Right atrium auricular region (tissue), 2 donors: ENCODE measurements at places on chromosomes 5 and 9. TPM values are rescaled to one million over a fixed set of nuclear protein-coding genes. Genes with fewer than 3 reads are reported as not detected.

The SLC36A3 gene
- not detected for total RNA-seq

The ROR2 gene
- 21.8 TPM for total RNA-seq

The IFNB1 gene
- not detected for total RNA-seq

The KIF4B gene
- total RNA-seq = not detected

GRCh38 chr5:156109317-156110023, 217.5 kb upstream of the SGCD start:
- H3K4me1 ChIP-seq = no peaks in the 10 kb centered on the region
- H3K27ac ChIP-seq = no peak overlapping the region
- H3K36me3 ChIP-seq = no peaks in the 10 kb centered on the region
- no peak overlapping the region for H3K4me3 ChIP-seq
- no peaks in the 10 kb centered on the region for H3K27me3 ChIP-seq

DNA sequence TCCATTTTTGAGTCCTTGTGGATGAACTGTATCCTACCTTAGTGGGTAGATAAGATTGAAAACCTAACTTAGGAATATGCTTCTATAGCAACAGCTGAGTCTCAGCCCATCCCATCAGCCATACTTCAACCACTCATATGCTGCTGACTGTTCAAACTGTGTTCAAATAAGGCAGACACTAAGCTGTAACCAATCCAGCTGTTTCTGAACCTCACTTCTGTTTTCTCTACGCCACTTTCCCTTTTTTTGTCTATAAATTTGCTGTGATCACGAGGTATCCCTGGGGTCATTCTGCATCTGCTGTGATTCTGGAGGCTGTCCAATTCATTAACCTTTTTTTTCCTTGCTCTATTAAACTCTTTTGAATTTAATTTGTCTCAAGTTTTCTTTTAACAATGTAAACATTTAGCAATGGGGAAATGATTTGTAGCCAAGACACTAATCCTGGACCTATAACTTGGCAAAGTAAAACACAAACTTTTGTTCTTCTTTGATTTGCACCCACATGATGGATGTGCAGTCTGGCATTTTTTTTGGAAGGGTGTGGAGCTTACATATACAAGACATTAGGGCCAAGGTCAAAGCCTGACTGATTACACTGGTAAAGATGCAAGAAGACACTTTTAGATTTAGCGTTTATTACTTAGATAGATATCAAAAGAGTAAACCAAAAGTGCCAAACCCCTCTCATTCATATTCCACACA, 14.9 kb upstream of the SCGB3A2 start:
- H3K4me1 ChIP-seq = no peaks in the 10 kb centered on the region
- no peaks in the 10 kb centered on the region for H3K27me3 ChIP-seq
- no peak for DNase-seq
- no peak overlapping the region for H3K4me3 ChIP-seq

- no peak overlapping the region for H3K27ac ChIP-seq
- no peaks in the 10 kb centered on the region for H3K36me3 ChIP-seq
- no peak for DNase-seq
- H3K4me3 ChIP-seq = no peak overlapping the region
Measured at GRCh38 chr9:98808411-98808815, 943 bp downstream of the GALNT12 start.

DNA sequence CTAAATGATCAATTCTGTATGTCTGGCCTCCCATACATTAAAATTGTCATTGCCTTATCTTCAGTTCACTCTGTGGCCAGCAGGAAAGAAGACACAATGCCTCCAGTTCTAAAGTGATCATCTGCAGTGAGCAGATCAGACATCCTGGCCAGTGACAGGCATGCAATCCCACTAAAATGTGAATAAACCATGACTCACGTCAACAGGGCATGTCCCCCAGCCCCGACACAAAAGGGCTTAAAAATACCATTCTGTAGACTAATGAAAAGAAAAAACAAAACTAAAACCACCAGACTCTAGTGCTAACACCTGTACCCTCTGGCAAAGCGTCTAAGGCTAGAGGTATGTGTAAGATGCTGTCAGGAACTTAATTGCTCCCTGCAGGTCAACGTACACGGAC, 38.5 kb downstream of the DDX31 start:
- no peak overlapping the region for H3K27ac ChIP-seq
- DNase-seq = no peak
- no peaks in the 10 kb centered on the region for H3K27me3 ChIP-seq
- H3K36me3 ChIP-seq = peaks cover 45% of the 10 kb centered on the region

The SLC46A2 gene
- total RNA-seq = 0.43 TPM

GRCh38 chr5:16791036-16791705, 144.9 kb downstream of the MYO10 start:
- H3K27me3 ChIP-seq = no peaks in the 10 kb centered on the region
- no peak for DNase-seq
- H3K27ac ChIP-seq = no peak overlapping the region
- H3K4me1 ChIP-seq = no peaks in the 10 kb centered on the region
- no peaks in the 10 kb centered on the region for H3K36me3 ChIP-seq

- H3K4me3 ChIP-seq = no peak overlapping the region
- DNase-seq = no peak
- H3K4me1 ChIP-seq = no peaks in the 10 kb centered on the region
- H3K27me3 ChIP-seq = no peaks in the 10 kb centered on the region
- no peaks in the 10 kb centered on the region for H3K36me3 ChIP-seq
Measured at GRCh38 chr5:65113771-65114170, 345.0 kb downstream of the CWC27 start.

The TNFSF15 gene
- not detected for total RNA-seq

DNA sequence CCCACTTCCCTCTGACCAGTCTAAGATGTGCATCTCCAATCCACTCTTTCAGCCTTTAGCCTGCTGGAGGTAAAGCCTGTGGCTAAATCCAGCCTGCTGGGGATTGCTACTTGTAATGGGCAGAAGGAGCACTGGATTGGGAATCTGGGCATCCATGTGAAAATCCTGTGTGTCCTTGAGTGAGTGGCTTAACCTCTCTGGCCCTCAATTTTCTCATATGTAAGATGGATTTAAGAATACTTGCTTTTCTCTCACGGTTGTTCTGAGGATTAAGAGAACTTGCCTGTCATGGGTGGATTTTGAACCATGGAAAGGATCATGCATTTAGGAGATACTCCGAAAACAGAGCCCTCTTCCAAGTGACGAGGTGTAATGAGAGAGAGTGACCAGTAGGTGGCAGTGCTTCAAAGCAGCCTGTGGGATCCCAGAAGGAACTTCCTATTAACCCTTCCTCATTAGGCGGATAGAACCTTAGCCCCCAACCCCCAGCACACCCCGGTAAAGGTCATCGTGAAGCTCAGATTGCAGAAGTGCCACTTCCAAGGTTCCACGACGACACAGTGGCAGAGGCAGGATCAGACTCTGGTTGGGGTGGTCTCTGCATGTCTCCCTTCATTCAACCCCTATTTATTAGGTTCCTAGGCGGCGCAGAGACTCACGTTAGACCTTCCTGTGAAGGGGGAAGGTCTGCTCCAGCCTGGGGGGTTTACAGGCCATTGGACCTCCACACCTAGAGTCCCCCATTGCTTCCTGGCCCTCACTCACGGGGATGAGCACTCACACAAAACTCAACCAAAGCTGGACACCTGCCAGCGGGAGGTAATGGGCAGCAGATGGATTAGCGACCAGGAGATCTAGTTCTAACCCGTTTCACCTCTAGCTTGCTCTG, 68.7 kb upstream of the ZNF618 start:
- no peak overlapping the region for H3K4me3 ChIP-seq
- H3K27ac ChIP-seq = no peak overlapping the region
- no peaks in the 10 kb centered on the region for H3K27me3 ChIP-seq
- no peaks in the 10 kb centered on the region for H3K4me1 ChIP-seq
- DNase-seq = peak; percentile 62

The TMED9 gene
- 49.6 TPM for total RNA-seq

GRCh38 chr9:94967482-94967881, 241.0 kb downstream of the AOPEP start:
- no peaks in the 10 kb centered on the region for H3K4me1 ChIP-seq
- no peak overlapping the region for H3K27ac ChIP-seq
- no peak for DNase-seq
- H3K36me3 ChIP-seq = no peaks in the 10 kb centered on the region
- no peaks in the 10 kb centered on the region for H3K27me3 ChIP-seq

GRCh38 chr9:22278426-22278825, 168.2 kb upstream of the DMRTA1 start:
- no peaks in the 10 kb centered on the region for H3K36me3 ChIP-seq
- no peak overlapping the region for H3K27ac ChIP-seq
- no peak overlapping the region for H3K4me3 ChIP-seq
- no peaks in the 10 kb centered on the region for H3K4me1 ChIP-seq

DNA sequence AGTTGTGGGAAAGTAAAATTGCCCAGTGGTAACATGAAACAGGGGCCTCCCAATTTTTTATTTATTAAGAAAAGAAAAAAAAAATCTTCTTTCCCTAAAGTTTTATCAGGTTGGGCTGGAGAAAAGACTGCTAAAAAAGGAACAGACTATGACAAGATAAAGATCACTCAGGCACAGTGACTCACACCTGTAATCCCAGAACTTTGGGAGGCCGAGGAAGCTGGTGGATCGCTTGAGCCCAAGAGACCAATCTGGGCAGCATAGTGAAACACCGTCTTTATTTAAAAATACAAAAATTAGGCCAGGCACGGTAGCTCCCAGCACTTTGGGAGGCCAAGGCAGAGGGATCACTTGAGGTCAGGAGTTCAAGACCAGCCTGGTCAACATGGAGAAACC, 312.5 kb downstream of the CETN3 start:
- DNase-seq = no peak
- no peaks in the 10 kb centered on the region for H3K27me3 ChIP-seq
- no peak overlapping the region for H3K4me3 ChIP-seq
- no peak overlapping the region for H3K27ac ChIP-seq
- H3K36me3 ChIP-seq = no peaks in the 10 kb centered on the region

- H3K27me3 ChIP-seq = no peaks in the 10 kb centered on the region
- no peak overlapping the region for H3K4me3 ChIP-seq
- DNase-seq = no peak
- H3K36me3 ChIP-seq = no peaks in the 10 kb centered on the region
Measured at GRCh38 chr9:7973123-7973522, 173.5 kb upstream of the DMAC1 start.

The SPINK6 gene
- total RNA-seq = not detected

DNA sequence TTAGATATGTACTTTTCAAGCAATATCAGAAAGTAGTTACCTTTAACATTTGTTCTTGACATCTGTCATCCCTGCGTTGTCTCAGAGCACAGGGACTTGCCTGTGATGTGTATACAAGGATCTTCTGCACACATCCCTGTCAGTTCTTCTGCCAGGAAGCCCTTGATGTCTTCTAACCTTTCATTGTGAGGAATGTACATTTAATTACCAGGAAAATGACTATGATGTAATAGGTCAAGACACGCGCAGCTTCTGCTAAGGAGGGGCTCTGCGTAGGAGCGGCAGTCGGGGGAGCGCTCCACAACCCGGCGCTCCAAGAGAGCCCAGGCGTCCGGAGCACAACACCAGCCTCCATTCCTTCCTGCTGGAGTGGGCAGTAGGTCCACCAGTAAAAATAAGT, 119.7 kb downstream of the IRX2 start:
- no peaks in the 10 kb centered on the region for H3K4me1 ChIP-seq
- H3K27me3 ChIP-seq = no peaks in the 10 kb centered on the region
- DNase-seq = no peak
- no peak overlapping the region for H3K27ac ChIP-seq
- H3K4me3 ChIP-seq = no peak overlapping the region
- no peaks in the 10 kb centered on the region for H3K36me3 ChIP-seq

DNA sequence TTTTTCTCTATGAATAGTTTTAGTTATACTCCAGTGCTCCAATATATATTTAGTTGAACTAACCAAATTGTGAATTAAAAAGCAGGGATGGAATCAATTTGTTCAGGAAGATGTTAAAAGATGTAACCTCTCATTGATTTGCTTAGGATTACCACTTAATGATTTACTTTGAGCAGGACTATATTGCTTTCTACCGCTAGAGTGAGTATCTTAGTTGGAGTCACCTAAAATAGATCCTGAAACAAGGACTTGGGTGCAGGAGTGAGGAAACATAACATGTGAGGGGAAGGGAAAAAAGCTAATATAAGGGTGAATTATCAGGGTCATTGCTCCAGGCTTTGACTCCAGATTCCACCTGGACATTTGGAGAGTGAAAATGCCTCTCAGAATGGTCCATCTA, 2277.4 kb upstream of the C9orf72 start:
- H3K4me3 ChIP-seq = no peak overlapping the region
- H3K4me1 ChIP-seq = no peaks in the 10 kb centered on the region
- no peak overlapping the region for H3K27ac ChIP-seq
- no peaks in the 10 kb centered on the region for H3K36me3 ChIP-seq
- no peak for DNase-seq
- H3K27me3 ChIP-seq = no peaks in the 10 kb centered on the region

The HRCT1 gene
- 12.5 TPM for total RNA-seq

The PCDHB9 gene
- 2.5 TPM for total RNA-seq

DNA sequence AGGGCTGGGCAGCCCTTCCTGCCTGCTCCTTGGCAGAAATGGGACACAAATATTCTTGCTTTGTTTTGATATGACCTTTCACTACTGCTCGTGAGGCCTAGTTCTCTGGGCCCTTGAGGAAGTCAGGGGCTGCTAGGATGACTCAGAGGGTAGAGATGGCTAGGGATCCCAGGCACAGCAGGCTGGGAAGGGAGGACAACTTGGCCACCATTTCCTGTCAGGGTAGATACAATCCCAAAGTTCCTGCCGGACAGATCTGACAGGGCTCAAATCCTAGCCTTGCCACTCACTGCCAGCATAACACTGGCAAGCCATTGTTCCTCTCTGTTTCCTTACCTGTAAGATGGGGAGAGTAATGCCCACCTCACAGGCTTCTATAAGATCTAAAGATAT, 31.7 kb upstream of the MEIKIN start:
- H3K4me1 ChIP-seq = no peaks in the 10 kb centered on the region
- DNase-seq = no peak
- no peak overlapping the region for H3K4me3 ChIP-seq
- no peak overlapping the region for H3K27ac ChIP-seq

DNA sequence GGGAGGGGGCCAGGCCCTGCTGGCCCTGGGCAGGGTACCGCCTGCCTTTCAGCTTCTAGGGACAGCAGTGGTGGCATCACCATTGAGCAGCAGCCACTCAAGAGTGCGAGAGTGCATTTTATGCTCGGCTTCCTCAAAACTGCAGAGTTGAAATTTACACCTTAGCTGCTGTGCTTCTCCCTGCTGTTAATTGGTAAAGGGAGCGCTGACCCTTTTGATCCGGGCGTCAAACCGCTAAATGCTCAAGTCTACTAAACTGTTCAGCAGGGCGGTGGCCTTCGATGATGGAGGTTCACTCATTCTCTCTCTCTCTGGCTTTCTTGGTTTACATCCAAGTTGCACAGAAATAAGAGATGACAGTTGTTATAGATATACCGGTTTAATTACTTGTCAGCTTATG, 368.6 kb upstream of the IRX2 start:
- H3K27me3 ChIP-seq = peaks cover 14% of the 10 kb centered on the region
- no peak overlapping the region for H3K4me3 ChIP-seq
- no peaks in the 10 kb centered on the region for H3K4me1 ChIP-seq
- H3K27ac ChIP-seq = no peak overlapping the region
- no peaks in the 10 kb centered on the region for H3K36me3 ChIP-seq

The CD180 gene
- total RNA-seq = 0.26 TPM

The CDX1 gene
- total RNA-seq = not detected
